ENCODE measurements at places on chromosomes 7 and 10. TPM values are rescaled to one million over a fixed set of nuclear protein-coding genes. Genes with fewer than 3 reads are reported as not detected.

Gene FXYD4
- 13.8 TPM for total RNA-seq

Gene JAKMIP3
- total RNA-seq = 1.1 TPM

Gene COL28A1
- total RNA-seq = 3.7 TPM

Gene ACSM6
- 1.8 TPM for total RNA-seq

Gene ZNF804B
- total RNA-seq = not detected

Gene ACBD7
- total RNA-seq = 0.86 TPM

Gene GRID2IP
- total RNA-seq = 2.6 TPM

Gene TSPAN13
- 50.2 TPM for total RNA-seq

Gene LRGUK
- total RNA-seq = 2.2 TPM

Gene MYOZ1
- total RNA-seq = 0.91 TPM

Gene GPR22
- not detected for total RNA-seq

Gene CYP26C1
- 0.10 TPM for total RNA-seq

Gene CCDC172
- not detected for total RNA-seq

Gene IFIT1B
- total RNA-seq = not detected

Gene GDF2
- total RNA-seq = not detected

Gene CCDC136
- 12.5 TPM for total RNA-seq

Gene FHIP2A
- 38.0 TPM for total RNA-seq

Gene BEND7
- 22.5 TPM for total RNA-seq

Gene MCM10
- total RNA-seq = 1.6 TPM

Gene EGR2
- 5.7 TPM for total RNA-seq

Gene KLF14
- total RNA-seq = 0.36 TPM

Gene LBX1
- not detected for total RNA-seq

Gene LRRD1
- total RNA-seq = not detected

Gene PRKCQ
- total RNA-seq = 4.3 TPM

Gene AKR1D1
- not detected for total RNA-seq

Gene PRSS2
- total RNA-seq = not detected

Gene EBF3
- total RNA-seq = 5.5 TPM

Gene REEP3
- total RNA-seq = 56.7 TPM

Gene HABP2
- 0.23 TPM for total RNA-seq

Gene SH2D4B
- not detected for total RNA-seq

Gene CFAP70
- total RNA-seq = 6.3 TPM

Gene SEC31B
- total RNA-seq = 16.0 TPM

Gene CPN1
- not detected for total RNA-seq

Gene AOAH
- total RNA-seq = 12.3 TPM

Gene COL17A1
- 18.5 TPM for total RNA-seq

Gene VIPR2
- total RNA-seq = 4.8 TPM

Gene AQP1
- total RNA-seq = 373 TPM

Gene STEAP2
- 47.1 TPM for total RNA-seq

Gene EPO
- 0.68 TPM for total RNA-seq
